ENCODE measurements at places on chromosomes 7 and 10. TPM values are rescaled to one million over a fixed set of nuclear protein-coding genes. Genes with fewer than 3 reads are reported as not detected.

- H3K4me3 ChIP-seq: no peak overlapping the region
- H3K27ac ChIP-seq: no peak overlapping the region
- DNase-seq: peak; percentile 74
- H3K27me3 ChIP-seq: no peaks in the 10 kb centered on the region
- no peaks in the 10 kb centered on the region for H3K36me3 ChIP-seq
Observed at GRCh38 chr7:129218514-129219062, 6.2 kb upstream of the AHCYL2 start.

DNA sequence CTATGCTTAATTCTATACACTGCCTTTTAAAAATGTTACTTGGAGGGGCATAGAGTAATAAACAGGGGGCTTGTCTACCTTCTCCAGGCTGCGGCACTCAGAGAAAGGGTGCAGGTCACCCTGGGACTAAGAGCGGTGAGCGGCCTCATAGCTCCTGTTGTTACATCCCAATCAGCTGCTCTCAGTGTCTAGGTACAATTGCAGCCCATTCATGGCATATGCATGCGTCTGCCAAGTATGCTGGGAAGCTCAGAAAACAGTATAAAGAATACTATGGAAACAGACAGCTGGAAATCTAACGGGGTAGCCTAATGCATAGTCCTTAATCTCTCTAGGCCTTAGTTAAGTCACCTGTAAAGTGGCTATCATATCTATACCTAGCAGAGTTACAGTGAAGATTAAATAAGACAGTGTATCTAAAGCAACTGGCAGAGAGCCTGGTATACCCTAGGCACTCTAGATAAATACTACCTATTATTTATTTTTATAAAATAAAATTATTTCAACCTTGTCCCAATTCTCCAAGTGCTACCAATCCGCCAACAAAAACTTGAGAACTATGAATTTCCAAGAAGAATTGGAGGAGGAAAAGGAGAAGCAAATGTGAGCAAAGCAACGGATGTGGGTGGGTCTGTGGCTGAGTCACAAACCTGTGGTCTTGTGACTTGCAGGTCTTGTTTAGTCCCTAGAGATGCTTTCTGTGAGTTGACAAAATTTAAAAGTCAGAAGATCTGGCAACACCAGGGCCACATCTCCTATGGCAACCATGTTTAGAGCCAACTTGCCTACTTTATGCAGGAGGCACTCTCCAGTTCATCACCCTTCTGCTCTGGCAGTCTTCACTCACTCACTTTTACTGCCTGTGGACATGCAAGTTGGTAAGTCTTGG lies 183.0 kb downstream of the RAPGEF5 start:
- DNase-seq: no peak
- H3K4me1 ChIP-seq: peaks cover 47% of the 10 kb centered on the region
- H3K36me3 ChIP-seq: peaks cover 3% of the 10 kb centered on the region
- H3K4me3 ChIP-seq: no peak overlapping the region

GRCh38 chr10:54133203-54133602 lies 667.8 kb downstream of the PCDH15 start:
- no peak for DNase-seq
- no peaks in the 10 kb centered on the region for H3K4me1 ChIP-seq
- no peak overlapping the region for H3K27ac ChIP-seq
- no peaks in the 10 kb centered on the region for H3K36me3 ChIP-seq

GRCh38 chr10:52619052-52619451 lies 153.5 kb downstream of the MBL2 start:
- H3K27ac ChIP-seq: no peak overlapping the region
- no peaks in the 10 kb centered on the region for H3K27me3 ChIP-seq
- H3K4me1 ChIP-seq: no peaks in the 10 kb centered on the region
- no peak overlapping the region for H3K4me3 ChIP-seq

- H3K27ac ChIP-seq: no peak overlapping the region
- H3K4me3 ChIP-seq: no peak overlapping the region
- no peak for DNase-seq
- no peaks in the 10 kb centered on the region for H3K27me3 ChIP-seq
- H3K36me3 ChIP-seq: no peaks in the 10 kb centered on the region
- H3K4me1 ChIP-seq: no peaks in the 10 kb centered on the region
Observed at GRCh38 chr10:43452356-43452914, 15.5 kb downstream of the ZNF487 start.

- no peaks in the 10 kb centered on the region for H3K36me3 ChIP-seq
- H3K4me1 ChIP-seq: no peaks in the 10 kb centered on the region
- H3K4me3 ChIP-seq: no peak overlapping the region
- H3K27me3 ChIP-seq: no peaks in the 10 kb centered on the region
Observed at GRCh38 chr7:158344706-158345300, 242.8 kb downstream of the PTPRN2 start.

DNA sequence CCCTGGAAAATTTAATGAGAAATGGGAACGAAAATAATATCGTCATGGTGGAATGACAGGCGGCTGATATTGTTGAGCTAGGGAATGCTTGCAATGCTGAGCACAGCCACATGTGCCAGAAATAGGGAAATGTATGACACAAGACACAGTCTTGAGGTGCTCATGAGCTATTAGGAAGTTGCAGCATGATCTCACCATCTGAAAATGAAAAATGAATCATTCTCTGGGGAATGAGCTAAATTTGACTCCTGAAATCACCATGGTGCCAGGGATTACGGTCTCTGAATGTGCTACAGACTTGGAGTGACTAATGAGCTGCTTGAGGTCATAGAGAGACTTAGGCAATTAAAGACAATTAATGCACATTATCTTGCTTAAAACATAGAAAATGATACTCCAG lies 845.0 kb downstream of the CNTNAP2 start:
- no peak overlapping the region for H3K27ac ChIP-seq
- H3K27me3 ChIP-seq: no peaks in the 10 kb centered on the region
- H3K4me1 ChIP-seq: no peaks in the 10 kb centered on the region
- H3K36me3 ChIP-seq: no peaks in the 10 kb centered on the region
- H3K4me3 ChIP-seq: no peak overlapping the region
- no peak for DNase-seq

DNA sequence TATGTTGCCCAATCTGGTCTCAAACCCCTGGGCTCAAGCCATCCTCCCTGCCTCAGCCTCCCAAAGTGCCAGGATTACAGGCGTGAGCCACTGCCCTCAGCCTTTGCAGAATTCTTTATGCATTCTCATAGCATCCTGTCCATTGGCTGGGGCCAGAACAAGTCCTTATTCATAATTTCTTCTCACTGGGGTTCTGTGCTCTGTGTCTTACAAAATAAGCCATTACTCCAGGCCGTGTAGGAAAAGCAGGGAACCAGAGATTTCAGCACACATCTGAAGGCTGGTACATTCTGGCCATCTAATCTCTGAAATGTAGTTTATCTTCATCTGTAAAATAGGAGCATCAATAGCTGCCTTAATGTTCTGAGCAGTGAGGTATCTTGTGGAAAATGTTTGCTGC lies 10.3 kb upstream of the OCM start:
- DNase-seq: no peak
- no peak overlapping the region for H3K4me3 ChIP-seq

DNA sequence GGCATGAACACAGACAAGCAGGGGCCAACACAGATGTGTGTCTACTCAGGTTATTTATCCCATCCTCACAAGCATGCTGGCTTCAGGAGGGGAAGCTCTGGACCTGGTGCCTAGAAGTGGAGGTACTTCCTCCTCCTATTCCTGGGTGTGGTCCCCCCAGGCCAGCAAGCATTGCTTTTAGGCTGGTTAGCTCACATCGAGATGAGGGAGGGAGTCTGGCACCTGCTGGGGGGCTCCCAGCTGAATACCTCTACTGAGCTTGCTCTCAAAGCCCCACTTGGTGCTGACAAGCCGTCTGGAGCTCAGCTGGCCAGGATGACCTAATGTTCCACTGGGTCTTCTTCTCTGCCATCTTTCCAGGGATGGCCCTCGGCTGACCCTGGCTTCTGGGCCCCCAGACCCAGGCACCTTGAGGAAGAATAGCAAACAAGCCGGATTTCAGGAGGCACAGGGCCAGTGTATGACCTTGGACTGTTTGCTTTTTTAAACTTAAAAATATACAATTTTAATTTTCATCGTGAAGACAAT lies 26.8 kb downstream of the FAM241B start:
- no peak overlapping the region for H3K4me3 ChIP-seq
- H3K27me3 ChIP-seq: no peaks in the 10 kb centered on the region
- no peak for DNase-seq
- H3K36me3 ChIP-seq: no peaks in the 10 kb centered on the region
- no peak overlapping the region for H3K27ac ChIP-seq
- no peaks in the 10 kb centered on the region for H3K4me1 ChIP-seq

GRCh38 chr7:75914169-75914654 lies 743 bp upstream of the POR start:
- H3K36me3 ChIP-seq: no peaks in the 10 kb centered on the region
- peak overlapping the region; percentile 99 for H3K4me3 ChIP-seq
- peaks cover 5% of the 10 kb centered on the region for H3K4me1 ChIP-seq
- peak overlapping the region; percentile 87 for H3K27ac ChIP-seq
- peak; percentile 15 for DNase-seq

- no peak for DNase-seq
- H3K4me3 ChIP-seq: no peak overlapping the region
- no peak overlapping the region for H3K27ac ChIP-seq
- H3K27me3 ChIP-seq: no peaks in the 10 kb centered on the region
Observed at GRCh38 chr10:43585981-43586729, 11.7 kb upstream of the ZNF239 start.

DNA sequence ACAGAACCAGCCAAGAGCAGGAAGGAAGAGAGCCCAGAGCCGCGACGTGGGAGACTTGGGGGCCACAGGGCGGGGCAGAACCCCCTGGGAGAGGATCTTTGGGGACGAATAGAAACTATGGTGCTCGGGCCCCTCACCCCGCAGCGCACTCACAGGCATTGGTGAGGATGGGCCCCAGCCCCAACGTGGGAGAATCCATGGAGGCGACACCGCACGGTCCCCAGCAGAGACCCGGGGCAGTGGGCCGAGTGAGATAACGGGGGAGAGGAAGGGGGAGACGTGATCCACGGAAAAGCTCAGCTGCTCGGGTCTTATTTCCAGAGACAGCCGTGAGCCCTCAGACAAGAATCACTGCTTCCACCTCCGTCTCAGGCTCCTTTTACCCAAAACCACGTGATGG lies 222.4 kb downstream of the TCERG1L start:
- no peak for DNase-seq
- no peaks in the 10 kb centered on the region for H3K27me3 ChIP-seq
- H3K27ac ChIP-seq: no peak overlapping the region

DNA sequence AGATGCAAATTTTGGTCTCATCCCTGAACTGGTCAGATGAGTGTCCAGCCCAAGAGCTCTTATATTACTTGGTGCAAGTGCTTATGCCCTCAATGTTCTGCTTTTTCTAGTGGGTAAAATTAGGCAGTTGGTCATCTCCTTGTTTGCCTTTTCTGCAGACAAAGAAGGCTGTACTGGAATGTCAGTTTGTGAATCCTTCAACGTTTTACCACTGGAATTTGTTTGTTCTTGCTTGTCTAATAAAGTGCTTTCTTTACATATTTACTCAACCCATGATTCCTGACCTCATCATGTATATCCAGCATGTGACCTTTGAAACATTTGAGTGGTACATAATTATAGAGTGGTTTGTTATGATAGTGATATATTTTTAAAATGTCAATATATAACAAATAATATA lies 232.2 kb upstream of the TEX47 start:
- no peak for DNase-seq
- no peaks in the 10 kb centered on the region for H3K4me1 ChIP-seq
- no peaks in the 10 kb centered on the region for H3K27me3 ChIP-seq
- no peak overlapping the region for H3K27ac ChIP-seq
- H3K4me3 ChIP-seq: no peak overlapping the region
- H3K36me3 ChIP-seq: no peaks in the 10 kb centered on the region

DNA sequence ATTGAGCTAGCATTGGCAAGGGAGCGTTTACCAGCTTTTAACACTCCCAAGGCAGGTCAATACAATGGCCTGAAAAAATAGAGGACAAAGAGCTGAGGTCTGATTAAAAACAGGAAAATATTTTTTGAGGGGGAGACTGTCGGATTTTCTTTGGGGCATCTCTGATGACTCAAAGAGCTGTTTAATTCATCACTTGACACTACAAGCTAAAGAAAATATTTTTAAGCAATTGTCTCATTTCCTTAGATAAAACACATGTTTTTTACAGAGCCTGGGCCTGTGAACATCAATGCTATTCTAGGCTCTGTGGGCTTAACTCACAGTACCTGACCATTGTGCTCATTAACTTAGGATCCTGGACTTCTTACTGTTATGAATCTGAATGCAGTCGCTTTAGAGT lies 100.8 kb downstream of the NRP1 start:
- no peaks in the 10 kb centered on the region for H3K36me3 ChIP-seq
- DNase-seq: no peak
- H3K4me3 ChIP-seq: no peak overlapping the region
- no peaks in the 10 kb centered on the region for H3K27me3 ChIP-seq
- no peaks in the 10 kb centered on the region for H3K4me1 ChIP-seq

DNA sequence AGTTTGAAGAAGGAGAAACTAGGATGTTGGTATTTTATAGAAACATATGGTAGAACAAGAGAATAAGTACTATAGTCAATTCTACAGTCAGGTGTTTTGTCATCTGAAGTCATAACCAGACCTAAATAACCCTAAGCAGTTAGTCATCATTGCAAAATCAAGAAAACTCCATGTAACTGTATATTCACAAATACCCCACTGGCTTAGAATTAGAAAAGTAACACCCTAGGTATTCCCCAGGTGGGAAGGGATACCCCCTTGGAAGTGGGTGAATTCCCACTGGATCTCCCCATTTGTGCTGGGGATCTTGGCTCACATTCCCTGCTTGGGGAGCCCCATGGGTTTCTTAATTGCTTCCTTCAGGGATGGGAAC lies 45.9 kb upstream of the ITGB8 start:
- H3K36me3 ChIP-seq: no peaks in the 10 kb centered on the region
- no peak overlapping the region for H3K27ac ChIP-seq
- no peaks in the 10 kb centered on the region for H3K4me1 ChIP-seq
- no peak overlapping the region for H3K4me3 ChIP-seq
- DNase-seq: no peak
- no peaks in the 10 kb centered on the region for H3K27me3 ChIP-seq

- no peak for DNase-seq
- no peaks in the 10 kb centered on the region for H3K4me1 ChIP-seq
- H3K27me3 ChIP-seq: no peaks in the 10 kb centered on the region
- no peak overlapping the region for H3K27ac ChIP-seq
- H3K36me3 ChIP-seq: no peaks in the 10 kb centered on the region
- H3K4me3 ChIP-seq: no peak overlapping the region
Observed at GRCh38 chr7:4771737-4772136, 3.7 kb upstream of the AP5Z1 start.

DNA sequence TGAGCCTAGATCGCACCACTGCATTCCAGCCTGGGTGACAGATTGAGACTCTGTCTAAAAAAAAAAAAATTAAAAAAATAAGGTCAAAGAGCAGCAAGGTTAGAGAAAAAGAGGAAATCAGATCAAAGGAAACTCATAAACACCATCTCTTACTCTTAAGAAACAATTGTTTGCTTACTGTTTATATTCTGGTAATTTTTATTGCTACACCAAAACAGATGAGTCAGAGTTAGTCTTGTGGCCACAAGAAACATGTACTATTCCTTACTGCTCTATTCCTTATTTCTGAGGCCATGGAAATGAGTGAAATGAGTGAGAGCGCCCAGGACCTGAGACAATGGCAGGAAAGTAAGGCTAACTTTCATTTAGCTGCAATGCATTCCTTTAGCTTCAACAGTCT lies 387.3 kb downstream of the HPSE2 start:
- no peak overlapping the region for H3K27ac ChIP-seq
- DNase-seq: no peak
- H3K36me3 ChIP-seq: no peaks in the 10 kb centered on the region
- no peak overlapping the region for H3K4me3 ChIP-seq
- no peaks in the 10 kb centered on the region for H3K4me1 ChIP-seq
- no peaks in the 10 kb centered on the region for H3K27me3 ChIP-seq

PURB gene
- polyA plus RNA-seq: 3.6 TPM

PKD1L1 gene
- polyA plus RNA-seq: 0.54 TPM

MLXIPL gene
- polyA plus RNA-seq: 176 TPM

SPAM1 gene
- polyA plus RNA-seq: 0.12 TPM

OR2A42 gene
- polyA plus RNA-seq: not detected

RBM20 gene
- polyA plus RNA-seq: 2.7 TPM

Measured in pancreas (tissue), 10 donors.